CD4-positive, alpha-beta T cell treated with Interleukin-15 for 4 hours (primary cell): ENCODE measurements at places on chromosomes 1 and 21.

DNA sequence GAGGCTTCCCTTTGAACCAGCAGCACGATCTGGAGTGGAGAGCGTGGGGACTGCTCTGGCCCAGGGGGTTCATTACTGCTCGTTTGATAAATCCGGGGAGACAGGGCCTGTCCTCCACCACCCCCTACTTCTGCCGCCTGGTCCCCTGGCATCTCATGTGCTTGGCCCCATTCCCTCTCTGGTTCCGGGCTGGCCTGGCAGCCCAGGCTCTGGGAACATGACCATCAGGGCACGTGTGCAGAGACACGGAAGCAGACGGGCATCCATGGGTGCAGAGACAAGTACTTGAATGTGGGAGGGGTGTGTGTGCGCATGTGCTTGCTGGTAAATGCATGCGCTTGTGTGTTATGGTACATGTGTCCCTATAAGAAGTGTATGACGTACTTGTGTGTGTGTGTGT lies 75.5 kb downstream of the KIRREL1 start:
- DNase-seq = no peak

- DNase-seq = no peak
Measured at GRCh38 chr21:38247738-38248510, 8.9 kb upstream of the KCNJ15 start.

GRCh38 chr1:44000122-44000665 lies 8.8 kb downstream of the CCDC24 start:
- DNase-seq = no peak

- DNase-seq = no peak
Measured at GRCh38 chr1:239784896-239785295, 306.8 kb upstream of the FMN2 start.

DNA sequence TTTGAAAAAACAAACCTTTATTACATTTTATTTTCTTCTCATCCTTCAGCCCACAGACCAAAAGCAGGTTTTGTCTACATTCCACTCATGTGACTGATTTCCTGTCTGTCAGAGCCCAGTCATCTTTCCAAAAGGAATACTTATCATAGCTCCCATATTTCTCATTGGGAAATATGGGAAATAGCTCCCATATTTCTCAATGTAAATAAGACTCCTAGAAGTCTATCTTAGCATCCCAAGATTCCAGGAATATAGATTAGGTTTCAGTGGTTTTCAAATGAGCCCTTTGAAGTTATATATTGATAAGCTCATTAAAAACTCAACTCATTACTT lies 19.1 kb upstream of the NRDC start:
- no peak for DNase-seq

- DNase-seq = no peak
Measured at GRCh38 chr1:226407199-226407496, 745 bp downstream of the PARP1 start.

DNA sequence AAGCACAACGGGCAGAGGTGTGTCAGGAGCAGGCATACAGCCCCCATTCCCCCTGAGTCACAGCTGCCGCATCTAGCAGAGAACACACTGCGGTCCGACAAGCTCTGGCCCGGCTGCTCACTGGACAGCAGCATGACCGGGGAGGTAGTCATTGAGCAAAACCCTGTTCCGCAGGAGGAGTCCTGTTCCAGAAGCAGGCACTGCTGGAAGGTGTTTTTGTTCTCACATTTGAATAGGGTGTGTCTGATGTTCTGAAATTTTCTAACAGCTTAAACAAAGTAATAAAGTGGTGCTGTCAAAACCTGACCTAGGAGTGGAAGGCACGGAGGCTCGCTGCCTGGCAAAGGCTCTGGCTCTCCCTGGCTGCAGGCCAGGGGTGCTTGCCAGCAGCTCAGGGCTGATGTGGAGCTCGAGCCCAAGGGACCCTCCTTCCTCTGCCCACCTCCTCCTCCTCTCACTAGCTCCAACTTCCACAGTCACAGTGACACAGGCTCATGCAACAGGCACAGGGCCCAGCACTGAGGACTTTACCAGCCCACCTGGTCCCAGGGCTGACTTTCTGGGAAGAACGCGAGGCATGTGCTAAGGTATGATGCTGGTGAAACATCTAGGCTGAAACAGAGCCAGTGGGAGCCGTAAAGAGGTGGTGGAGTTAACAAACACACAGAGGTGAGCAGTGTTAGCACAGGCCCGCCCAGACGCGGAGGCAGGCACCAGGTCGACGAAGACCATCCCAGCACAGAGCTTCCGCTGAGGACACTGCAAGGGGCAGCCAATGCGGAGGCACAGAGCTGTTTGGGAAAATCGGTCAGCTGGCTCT lies 118.6 kb upstream of the IFFO2 start:
- no peak for DNase-seq

- DNase-seq = no peak
Measured at GRCh38 chr1:47554901-47555300, 117.1 kb downstream of the FOXD2 start.

DNA sequence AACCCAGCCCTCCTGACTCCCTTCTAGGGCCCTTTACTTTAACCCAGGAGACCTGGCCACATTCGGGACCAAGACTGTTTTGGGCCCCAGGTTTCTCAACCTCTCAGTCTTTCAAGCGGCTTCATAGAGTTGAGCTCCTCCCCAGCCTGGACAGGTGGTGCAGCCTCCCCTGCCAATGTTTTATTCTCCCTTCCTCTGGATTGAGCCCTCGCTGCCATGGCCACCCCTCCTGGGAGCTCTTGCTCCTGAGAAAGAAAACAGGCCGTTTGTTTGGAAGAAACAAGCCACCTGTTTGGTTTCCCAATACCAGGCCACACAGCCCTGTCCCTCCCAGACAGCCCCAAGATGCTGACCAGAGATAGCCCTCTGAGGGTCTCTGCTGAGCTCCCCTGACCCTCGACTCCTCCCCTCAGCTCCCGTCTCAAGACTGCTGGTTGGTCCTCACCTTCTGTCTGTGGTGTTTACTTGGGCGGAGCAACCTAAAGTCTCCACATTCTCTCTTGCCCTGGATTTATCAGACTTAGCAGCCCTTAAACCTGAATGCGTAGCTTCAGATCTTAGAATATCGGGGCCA lies 3.3 kb downstream of the TMEM51 start:
- DNase-seq = no peak
